ENCODE measurements at places on chromosomes 2 and 18. TPM values are rescaled to one million over a fixed set of nuclear protein-coding genes. Genes with fewer than 3 reads are reported as not detected.
A peak's percentile ranks its signal among the peaks of the same experiment; 100 is the strongest.

DNA sequence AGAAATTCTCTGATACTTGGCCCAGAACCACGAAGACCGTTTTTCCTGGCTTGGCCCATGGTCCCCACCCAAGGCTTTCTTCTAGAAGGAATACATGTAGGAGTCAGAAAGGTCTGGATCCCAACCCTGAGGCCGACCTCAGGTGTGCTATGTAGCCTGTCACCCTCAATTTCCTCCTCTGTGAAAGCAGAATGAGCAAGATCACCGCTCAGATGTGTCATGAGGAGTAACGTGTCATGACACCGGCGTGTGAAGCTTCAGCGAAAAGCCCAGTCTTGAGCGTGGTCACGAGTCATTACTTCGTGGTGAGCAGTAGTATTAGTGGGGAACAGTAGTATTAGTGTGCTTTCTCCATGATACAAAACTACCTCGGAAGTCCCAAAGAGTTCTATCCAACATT, 103.4 kb downstream of the ALPK2 start:
- no peak for DNase-seq
- no peak overlapping the region for H3K4me3 ChIP-seq
- no peak overlapping the region for H3K27ac ChIP-seq
- H3K4me1 ChIP-seq = no peaks in the 10 kb centered on the region

DNA sequence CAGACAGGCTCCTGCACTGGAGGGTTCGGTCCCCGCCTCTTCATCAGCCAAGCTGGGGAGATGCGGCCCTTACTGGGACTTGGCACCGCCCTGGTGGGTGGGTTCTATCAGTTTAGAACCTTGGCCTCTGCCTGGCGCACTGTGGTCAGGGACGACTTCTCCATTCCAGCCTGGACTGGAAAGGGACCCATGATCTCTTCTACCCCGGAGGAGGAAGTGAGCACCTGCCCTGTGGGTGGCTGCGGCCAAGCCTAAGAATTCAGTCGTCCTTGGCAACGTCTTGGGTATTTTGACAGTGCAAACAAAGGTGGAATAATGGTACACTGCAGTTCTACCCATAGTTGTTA, 106.9 kb upstream of the CD302 start:
- no peak for DNase-seq
- no peaks in the 10 kb centered on the region for H3K36me3 ChIP-seq
- no peaks in the 10 kb centered on the region for H3K27me3 ChIP-seq

Gene PTPRN
- not detected for total RNA-seq

DNA sequence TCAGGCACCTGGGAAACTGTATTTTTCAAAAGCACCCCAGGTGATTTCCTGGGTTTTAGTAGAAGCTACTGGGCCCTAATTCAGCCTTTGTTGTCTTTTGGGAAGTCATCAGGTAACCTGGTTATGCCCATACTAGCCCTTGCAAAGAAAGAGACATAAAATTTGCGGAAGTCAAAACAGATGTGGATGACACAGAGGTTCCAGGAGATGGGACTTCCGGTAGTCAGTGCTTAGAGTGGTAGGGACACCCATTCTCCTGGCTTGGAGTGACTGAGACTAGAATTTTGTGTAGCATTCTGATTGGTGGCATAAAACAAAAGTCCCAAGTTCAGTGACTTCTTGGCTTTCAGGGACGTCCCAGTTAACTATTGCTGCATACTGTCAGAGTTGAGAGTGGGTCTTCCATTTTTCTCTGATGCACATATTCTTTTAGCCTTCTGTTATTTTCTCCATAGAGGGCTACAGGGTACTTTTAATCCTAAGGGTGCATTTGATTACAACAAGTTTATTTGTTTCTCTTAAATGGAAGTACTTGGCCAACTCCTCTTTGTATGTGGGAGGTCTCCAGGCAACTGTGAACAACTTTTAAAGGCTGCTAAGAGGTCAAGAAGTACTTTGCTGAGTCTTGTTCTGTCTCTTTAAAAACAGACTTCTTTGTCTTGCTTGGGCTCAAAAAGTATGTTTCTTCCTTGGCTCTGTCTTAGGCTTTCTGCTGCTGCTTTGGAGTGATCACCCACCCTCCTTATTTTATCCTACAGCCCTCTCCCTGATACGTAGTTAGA, 8.8 kb downstream of the NAB1 start:
- no peak overlapping the region for H3K27ac ChIP-seq
- H3K4me3 ChIP-seq = no peak overlapping the region
- no peaks in the 10 kb centered on the region for H3K27me3 ChIP-seq
- H3K4me1 ChIP-seq = no peaks in the 10 kb centered on the region
- DNase-seq = no peak

- no peaks in the 10 kb centered on the region for H3K4me1 ChIP-seq
- H3K36me3 ChIP-seq = no peaks in the 10 kb centered on the region
- no peaks in the 10 kb centered on the region for H3K27me3 ChIP-seq
- H3K4me3 ChIP-seq = no peak overlapping the region
- DNase-seq = no peak
- H3K27ac ChIP-seq = no peak overlapping the region
These were observed 52.0 kb downstream of the TEKT4 start for GRCh38 chr2:94923196-94923595.

DNA sequence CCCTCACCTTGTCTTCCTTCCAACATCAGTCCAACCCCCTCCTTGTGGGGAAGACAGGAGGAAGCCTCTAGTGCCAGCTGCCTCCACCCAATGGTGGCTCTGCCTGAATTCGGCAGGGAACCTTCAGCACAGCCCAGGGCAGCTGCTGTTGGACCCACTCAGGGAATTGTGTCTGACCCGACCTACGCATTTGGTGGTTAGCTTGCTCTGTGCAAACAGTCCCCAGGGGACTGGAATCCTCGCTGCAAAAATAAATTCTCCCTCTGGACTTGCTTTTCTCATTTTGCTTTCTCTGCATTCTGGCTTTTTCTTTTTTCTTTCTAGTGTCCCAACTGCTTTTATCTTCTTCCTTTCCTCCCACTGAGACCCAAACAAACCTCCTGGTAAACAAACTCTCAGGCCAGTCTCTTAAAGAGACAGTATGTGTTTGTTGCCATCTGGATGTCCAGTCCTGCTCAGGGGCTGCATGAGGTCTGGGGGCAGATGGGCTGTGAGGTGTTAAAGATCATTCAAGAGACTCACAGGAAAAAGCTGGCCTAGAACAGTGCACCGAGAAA, 137.7 kb upstream of the HAAO start:
- H3K36me3 ChIP-seq = no peaks in the 10 kb centered on the region
- H3K27me3 ChIP-seq = no peaks in the 10 kb centered on the region
- no peak overlapping the region for H3K4me3 ChIP-seq
- H3K27ac ChIP-seq = peak overlapping the region; percentile 58
- peaks cover 61% of the 10 kb centered on the region for H3K4me1 ChIP-seq
- no peak for DNase-seq

- no peaks in the 10 kb centered on the region for H3K27me3 ChIP-seq
- H3K4me3 ChIP-seq = no peak overlapping the region
- no peaks in the 10 kb centered on the region for H3K36me3 ChIP-seq
- no peaks in the 10 kb centered on the region for H3K4me1 ChIP-seq
- DNase-seq = no peak
These were observed 11.3 kb upstream of the MC4R start for GRCh38 chr18:60383893-60384292.

DNA sequence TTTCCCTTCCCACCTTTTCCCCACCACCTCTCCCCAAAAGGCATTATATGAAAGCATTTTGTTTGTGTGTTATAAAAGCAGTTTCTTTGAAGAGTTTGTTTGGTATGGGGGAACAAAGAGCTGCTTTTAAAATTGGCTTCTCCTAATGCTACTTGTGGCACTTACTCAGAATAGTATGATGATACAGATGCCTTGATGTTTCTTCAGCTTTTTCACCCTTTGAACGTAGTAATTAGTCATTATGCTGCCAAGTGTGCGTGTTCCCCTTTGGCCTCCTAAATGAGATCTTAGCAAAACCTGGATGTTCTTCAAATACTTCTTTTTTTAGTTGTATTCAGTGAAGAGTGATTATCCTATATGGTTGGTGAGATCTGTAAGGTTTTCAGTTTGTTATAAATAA, 183.4 kb downstream of the PTGR3 start:
- no peak for DNase-seq
- no peaks in the 10 kb centered on the region for H3K4me1 ChIP-seq
- H3K27me3 ChIP-seq = no peaks in the 10 kb centered on the region

Gene ADRA2B
- total RNA-seq = 0.67 TPM

GRCh38 chr2:170712653-170713542, 2.2 kb upstream of the SP5 start:
- H3K4me1 ChIP-seq = peaks cover 48% of the 10 kb centered on the region
- no peak for DNase-seq
- no peak overlapping the region for H3K27ac ChIP-seq
- no peak overlapping the region for H3K4me3 ChIP-seq

Gene SPC25
- total RNA-seq = not detected

- H3K27ac ChIP-seq = no peak overlapping the region
- H3K27me3 ChIP-seq = no peaks in the 10 kb centered on the region
- no peak for DNase-seq
- no peaks in the 10 kb centered on the region for H3K4me1 ChIP-seq
These were observed 95.7 kb downstream of the EDAR start for GRCh38 chr2:108893277-108893676.

Gene INHBB
- 0.70 TPM for total RNA-seq

Gene CABYR
- 0.67 TPM for total RNA-seq

- H3K4me3 ChIP-seq = no peak overlapping the region
- H3K27ac ChIP-seq = no peak overlapping the region
- H3K4me1 ChIP-seq = peaks cover 9% of the 10 kb centered on the region
- no peaks in the 10 kb centered on the region for H3K27me3 ChIP-seq
- no peak for DNase-seq
These were observed 81.3 kb downstream of the CDC42EP3 start for GRCh38 chr2:37590119-37590571.

GRCh38 chr18:75122334-75122958, 86.5 kb downstream of the PTGR3 start:
- DNase-seq = no peak
- H3K27ac ChIP-seq = no peak overlapping the region
- no peaks in the 10 kb centered on the region for H3K4me1 ChIP-seq
- H3K27me3 ChIP-seq = no peaks in the 10 kb centered on the region

GRCh38 chr2:28606986-28607441, 111.2 kb downstream of the PLB1 start:
- DNase-seq = no peak
- H3K27ac ChIP-seq = peak overlapping the region; percentile 25
- H3K4me3 ChIP-seq = no peak overlapping the region
- H3K36me3 ChIP-seq = no peaks in the 10 kb centered on the region

GRCh38 chr2:138090330-138090729, 126.1 kb downstream of the HNMT start:
- no peaks in the 10 kb centered on the region for H3K36me3 ChIP-seq
- no peak for DNase-seq
- no peaks in the 10 kb centered on the region for H3K27me3 ChIP-seq
- H3K27ac ChIP-seq = no peak overlapping the region
- no peak overlapping the region for H3K4me3 ChIP-seq
- peaks cover 6% of the 10 kb centered on the region for H3K4me1 ChIP-seq

DNA sequence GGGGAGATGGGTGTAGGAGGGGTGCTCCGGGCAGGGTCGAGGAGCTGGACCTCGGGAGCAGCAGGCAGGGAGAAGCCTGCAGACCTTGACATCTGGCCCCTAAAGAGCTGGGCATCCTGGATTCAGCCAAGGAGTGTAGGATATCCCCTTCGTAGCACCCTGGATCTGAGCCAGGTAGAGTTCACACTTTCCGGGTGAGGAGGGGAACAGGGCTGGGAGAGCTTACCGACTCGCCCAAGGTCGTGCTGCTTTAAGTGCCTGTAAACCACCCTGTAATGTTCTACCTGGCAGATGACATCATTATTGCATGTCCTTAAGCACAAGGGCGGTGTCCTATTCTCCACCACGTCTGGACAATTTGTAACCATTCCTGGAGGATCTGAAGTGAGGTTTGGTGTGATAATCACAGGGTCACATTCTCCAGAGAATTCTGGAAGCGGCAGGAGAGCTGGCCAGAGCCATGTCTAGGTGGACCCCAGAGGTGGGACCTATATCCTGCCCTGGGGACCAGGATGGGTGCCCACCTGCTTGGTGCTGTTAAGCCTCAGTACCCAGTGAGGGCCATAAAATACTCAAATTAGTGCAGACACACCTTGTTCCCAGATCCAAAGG, 14.6 kb downstream of the ITM2C start:
- H3K4me3 ChIP-seq = no peak overlapping the region
- no peak for DNase-seq
- peaks cover 43% of the 10 kb centered on the region for H3K36me3 ChIP-seq
- H3K27ac ChIP-seq = no peak overlapping the region
- H3K27me3 ChIP-seq = no peaks in the 10 kb centered on the region
- H3K4me1 ChIP-seq = peaks cover 23% of the 10 kb centered on the region

DNA sequence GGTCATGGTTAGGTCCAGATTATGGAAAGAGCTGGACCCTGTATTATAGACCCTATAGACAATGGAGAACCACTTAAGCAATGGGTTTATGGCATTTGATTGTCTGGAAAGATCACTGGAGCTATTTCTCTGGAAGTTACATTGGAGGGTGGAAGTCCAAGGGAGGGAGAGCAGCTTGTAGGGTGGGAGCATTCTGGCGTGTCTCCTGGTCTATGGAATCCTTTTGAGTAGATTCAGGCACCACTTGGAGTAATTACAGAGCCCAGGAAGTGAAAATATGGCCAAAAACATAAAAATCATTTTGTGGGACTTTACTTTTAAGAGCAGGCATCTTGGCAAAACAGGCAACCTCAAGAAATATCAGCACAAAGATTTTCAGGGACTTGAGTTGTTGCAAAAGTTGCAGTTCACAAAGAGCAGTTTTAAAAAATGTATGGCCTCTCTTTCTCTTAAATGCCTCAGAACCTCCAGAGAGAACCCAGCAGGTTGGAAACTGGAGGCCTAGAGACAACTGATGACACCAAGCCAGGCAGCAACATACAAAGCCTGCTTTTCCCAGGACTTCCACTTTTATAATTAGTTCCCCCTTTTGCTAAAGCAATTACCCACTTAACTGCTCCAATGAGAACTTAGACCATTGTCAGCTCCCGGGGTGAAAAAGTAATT, 331.0 kb downstream of the MYCN start:
- H3K4me1 ChIP-seq = no peaks in the 10 kb centered on the region
- no peak overlapping the region for H3K4me3 ChIP-seq
- no peaks in the 10 kb centered on the region for H3K27me3 ChIP-seq
- H3K36me3 ChIP-seq = no peaks in the 10 kb centered on the region
- H3K27ac ChIP-seq = no peak overlapping the region
- no peak for DNase-seq

GRCh38 chr2:79876430-79876829, 363.6 kb downstream of the CTNNA2 start:
- no peak for DNase-seq
- H3K36me3 ChIP-seq = no peaks in the 10 kb centered on the region
- no peaks in the 10 kb centered on the region for H3K4me1 ChIP-seq
- no peaks in the 10 kb centered on the region for H3K27me3 ChIP-seq
- H3K4me3 ChIP-seq = no peak overlapping the region

- no peak for DNase-seq
- peak overlapping the region; percentile 37 for H3K27ac ChIP-seq
- H3K27me3 ChIP-seq = no peaks in the 10 kb centered on the region
- no peaks in the 10 kb centered on the region for H3K4me1 ChIP-seq
- H3K36me3 ChIP-seq = no peaks in the 10 kb centered on the region
These were observed 14.1 kb upstream of the PMAIP1 start for GRCh38 chr18:59885579-59886163.

- H3K36me3 ChIP-seq = no peaks in the 10 kb centered on the region
- no peak overlapping the region for H3K27ac ChIP-seq
- H3K27me3 ChIP-seq = no peaks in the 10 kb centered on the region
- no peak overlapping the region for H3K4me3 ChIP-seq
- no peak for DNase-seq
These were observed 5.8 kb upstream of the PROM2 start for GRCh38 chr2:95268211-95269035.

Gene IMP4
- total RNA-seq = 49.3 TPM

Gene BABAM2
- 35.0 TPM for total RNA-seq

Gene SLC4A3
- 0.57 TPM for total RNA-seq

Gene HOXD3
- 9.1 TPM for total RNA-seq

- H3K4me1 ChIP-seq = no peaks in the 10 kb centered on the region
- DNase-seq = peak; percentile 83
- peak overlapping the region; percentile 61 for H3K27ac ChIP-seq
- H3K36me3 ChIP-seq = no peaks in the 10 kb centered on the region
- no peaks in the 10 kb centered on the region for H3K27me3 ChIP-seq
These were observed 95.6 kb downstream of the TNFRSF11A start for GRCh38 chr18:62420513-62421209.

Gene ASAP2
- total RNA-seq = 30.6 TPM

All from Peyer's patch (tissue), 4 donors.